ENCODE measurements at places on chromosomes 11 and 22.

DNA sequence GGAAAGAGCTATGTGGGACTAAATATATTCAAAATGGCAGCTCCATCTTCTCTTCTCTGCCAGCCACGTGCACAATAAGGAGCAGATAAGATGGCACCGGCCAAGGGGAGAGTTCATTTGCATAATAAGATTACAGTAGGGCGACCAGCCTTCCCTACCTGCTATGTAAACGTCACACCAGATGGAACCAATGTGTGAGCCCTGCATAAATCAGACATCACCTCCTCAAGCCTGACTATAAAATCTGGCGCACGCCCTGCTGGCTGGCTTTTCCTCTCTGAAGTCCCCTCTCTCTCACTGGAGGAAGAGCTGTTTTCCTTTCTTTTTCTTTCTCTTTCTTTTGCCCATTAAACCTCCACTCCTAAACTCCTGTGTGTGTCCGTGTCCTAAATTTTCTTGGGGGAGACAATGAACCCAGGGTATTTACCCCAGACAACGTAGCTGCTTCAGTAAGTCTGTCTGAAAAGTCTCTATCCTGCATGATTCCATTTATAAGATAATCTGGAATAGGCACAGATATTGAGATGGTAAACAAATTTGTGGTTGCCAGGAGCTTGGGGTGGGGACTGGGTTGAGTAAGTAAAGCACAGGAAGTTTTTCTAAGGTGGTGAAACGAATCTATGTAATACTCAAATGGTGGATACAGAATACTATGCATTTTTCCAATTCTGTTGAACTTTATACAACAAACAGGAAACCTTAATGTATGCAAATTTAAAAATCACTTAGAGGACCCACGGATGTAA lies 670.0 kb upstream of the KIRREL3 start:
- DNase-seq = no peak

GRCh38 chr11:59273373-59273841 lies 60.7 kb upstream of the MPEG1 start:
- DNase-seq = no peak

DNA sequence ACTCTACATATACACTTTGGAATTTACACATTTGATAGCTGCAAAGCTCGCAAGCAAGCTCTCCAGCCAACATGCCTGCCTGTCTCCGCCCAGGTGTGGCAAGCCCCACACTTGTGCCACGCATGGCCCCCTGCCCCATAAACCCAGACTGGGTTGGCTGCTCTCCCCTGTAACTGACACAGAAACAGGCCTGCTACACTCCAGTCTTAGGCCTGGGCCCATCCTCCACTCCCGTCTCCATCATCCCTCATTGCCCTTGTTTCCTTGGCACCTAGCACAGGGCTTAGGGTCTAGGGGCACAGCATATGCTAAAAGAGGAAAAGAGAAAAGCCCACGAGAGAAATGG lies 41.4 kb downstream of the PACSIN2 start:
- DNase-seq = no peak

DNA sequence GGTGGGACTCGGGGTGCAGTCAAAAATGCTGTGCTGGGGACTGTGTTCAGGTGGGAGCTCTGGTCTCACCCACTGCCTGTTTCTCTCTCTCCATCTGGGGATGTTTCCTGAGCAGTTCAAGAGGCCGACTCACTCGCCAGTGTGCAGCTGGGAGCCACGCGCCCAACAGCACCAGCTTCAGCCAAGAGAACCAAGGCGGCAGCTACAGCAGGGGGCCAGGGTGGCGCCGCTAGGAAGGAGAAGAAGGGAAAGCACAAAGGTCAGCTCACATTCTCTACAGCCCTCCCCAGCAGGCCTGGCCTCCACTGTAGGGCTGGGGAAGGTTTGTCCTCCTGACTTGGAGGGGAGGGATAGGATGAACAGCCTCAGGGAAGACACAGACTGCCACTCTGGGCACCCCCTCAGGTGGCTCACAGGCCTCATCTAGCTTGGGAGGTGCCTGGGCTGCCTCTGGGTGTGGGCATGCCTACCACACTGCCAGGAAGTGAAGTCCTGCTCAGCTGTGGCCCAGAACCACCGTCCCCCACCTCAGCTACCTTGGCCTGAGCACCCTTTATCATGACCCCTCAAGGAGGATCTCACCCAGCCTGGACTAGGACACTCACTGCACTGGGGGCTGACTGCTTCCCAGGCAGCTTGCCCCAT lies 13.0 kb downstream of the TUB start:
- no peak for DNase-seq

GRCh38 chr11:128563942-128564641 lies 23.3 kb downstream of the ETS1 start:
- no peak for DNase-seq

DNA sequence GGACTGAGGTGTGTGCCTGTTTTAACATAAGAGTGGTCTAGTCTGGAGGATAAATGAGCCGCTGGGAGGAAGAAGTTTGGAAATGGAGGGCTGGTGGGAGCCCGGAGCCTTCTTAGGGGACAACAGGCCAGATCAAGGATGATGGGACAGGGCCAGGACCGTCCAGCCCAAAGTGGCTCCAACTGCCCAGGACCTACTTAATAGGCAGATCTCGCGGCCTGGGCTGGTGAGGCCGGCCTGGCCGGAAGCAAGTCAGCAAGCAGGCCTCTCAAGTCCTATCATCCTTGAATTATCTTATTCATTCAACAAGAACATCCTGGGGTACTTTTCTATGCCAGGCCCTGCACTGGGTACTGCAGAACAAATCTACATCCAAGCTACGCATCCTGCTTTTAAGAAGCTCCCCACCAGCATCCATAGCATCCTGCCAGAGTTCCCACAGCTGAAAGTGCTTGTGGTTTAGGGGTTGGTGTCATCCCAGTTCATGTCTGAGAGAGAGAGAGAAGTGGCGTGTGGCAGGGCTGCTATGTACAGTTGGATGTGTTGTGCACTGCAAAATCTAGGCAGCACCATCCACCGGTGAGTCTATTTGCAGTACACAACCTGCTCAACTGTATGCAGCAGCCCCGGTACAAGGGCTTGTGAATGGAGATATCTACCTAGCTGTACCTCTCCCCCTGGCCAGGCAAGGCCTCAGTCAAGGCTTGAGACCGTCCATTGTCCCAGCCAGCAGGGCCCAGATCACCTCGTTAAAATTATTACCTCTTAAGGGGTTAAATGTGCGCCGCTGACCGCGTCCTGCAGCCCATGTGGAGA lies 82.1 kb downstream of the FBLN1 start:
- DNase-seq = no peak

- DNase-seq = peak; percentile 17
Observed at GRCh38 chr11:70532066-70532440, 133.7 kb downstream of the CTTN start.

- peak; percentile 23 for DNase-seq
Observed at GRCh38 chr11:15180212-15180792, 65.6 kb downstream of the INSC start.

- DNase-seq = no peak
Observed at GRCh38 chr11:26834601-26835000, 112.7 kb upstream of the SLC5A12 start.

DNA sequence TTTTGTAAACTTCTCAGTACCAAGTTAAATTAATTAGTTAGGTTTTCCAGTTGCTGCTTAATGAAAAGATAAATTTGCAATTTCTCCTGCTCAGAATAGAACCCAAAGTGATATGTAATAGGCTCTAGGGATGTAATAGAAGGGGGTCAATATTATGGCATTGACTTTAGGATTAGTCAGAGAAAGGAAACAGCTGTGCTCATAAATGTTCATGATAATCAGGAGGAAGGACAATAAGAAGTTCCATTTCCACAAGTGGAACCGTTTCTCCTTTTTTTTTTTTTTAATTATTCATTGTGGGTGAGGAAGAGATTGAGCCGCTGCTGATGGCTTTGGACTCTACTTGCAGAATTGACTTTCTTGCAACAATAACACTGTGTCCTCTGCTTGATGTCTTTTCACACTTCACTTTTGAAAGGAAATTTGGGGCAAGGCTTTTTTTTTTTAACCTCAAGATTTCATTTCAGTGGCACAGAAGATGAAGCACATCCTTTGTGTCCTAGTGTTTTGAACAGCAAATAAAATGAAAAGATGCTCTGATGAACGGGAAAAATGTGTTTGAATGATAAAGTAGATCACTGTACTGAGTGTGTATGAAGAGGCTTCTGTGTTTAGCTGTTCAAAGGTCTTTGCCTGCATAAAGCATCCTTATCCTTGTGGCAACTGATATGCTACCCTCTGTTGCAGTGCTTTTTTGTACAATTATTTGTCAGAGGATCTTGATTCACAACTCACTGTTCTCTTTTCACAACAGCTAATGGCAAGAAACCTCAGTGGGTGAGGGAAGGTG lies 62.4 kb downstream of the GAS2 start:
- DNase-seq = no peak

- no peak for DNase-seq
Observed at GRCh38 chr22:48180631-48181030, 1418.2 kb downstream of the TBC1D22A start.

GRCh38 chr11:25094085-25094802 lies 597.4 kb downstream of the LUZP2 start:
- DNase-seq = no peak

- DNase-seq = no peak
Observed at GRCh38 chr11:112165049-112165448, 1.2 kb upstream of the IL18 start.

GRCh38 chr11:18317551-18317950 lies 4.4 kb downstream of the HPS5 start:
- DNase-seq = no peak

- no peak for DNase-seq
Observed at GRCh38 chr22:11629661-11630385, 3898.2 kb upstream of the OR11H1 start.

- DNase-seq = no peak
Observed at GRCh38 chr11:2589538-2589934, 110.3 kb downstream of the KCNQ1OT1 start.

DNA sequence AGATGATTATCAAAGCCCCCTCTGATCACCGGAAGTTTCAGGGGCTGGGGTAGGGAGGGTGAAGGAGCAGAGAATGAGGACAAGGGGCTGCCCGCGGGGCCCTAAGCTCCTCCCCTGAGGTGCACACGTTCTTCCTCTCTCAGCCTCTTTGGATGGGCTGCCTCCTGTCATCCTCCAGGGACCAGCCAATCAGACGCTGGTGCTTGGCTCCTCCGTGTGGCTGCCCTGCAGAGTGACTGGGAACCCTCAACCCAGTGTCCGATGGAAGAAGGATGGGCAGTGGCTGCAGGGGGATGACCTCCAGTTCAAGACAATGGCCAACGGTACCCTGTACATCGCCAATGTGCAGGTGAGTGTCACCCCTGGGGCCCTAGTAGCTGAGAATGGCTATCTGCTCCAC lies 7.5 kb downstream of the ROBO3 start:
- no peak for DNase-seq

Measured in fibroblast of upper back skin (primary cell).